ENCODE measurements at places on chromosomes 3 and 15.

DNA sequence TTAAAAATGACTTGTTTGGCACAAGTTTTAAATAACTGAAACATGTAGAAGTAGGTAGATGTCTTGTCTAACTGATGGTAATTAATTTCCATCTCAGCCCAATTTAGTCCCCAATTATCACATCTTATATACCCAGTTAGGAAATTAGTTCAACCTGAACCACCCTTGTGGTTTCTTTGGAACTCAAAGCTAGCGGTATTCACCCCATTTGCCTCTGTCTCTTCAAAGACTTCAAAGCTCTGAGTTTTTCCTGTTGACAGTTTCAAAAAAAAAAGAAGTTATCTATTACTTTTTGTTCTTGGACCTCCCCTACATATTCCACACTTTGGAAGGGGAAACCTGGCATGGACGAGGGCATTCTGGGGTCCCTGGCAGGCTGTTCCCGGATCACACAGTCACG, 236.5 kb downstream of the KCNMB2 start:
- no peak for DNase-seq

- DNase-seq: no peak
Measured at GRCh38 chr3:45884368-45885201, 1.8 kb upstream of the CCR9 start.

- DNase-seq: no peak
Measured at GRCh38 chr3:119898478-119899191, 116.7 kb downstream of the NR1I2 start.

DNA sequence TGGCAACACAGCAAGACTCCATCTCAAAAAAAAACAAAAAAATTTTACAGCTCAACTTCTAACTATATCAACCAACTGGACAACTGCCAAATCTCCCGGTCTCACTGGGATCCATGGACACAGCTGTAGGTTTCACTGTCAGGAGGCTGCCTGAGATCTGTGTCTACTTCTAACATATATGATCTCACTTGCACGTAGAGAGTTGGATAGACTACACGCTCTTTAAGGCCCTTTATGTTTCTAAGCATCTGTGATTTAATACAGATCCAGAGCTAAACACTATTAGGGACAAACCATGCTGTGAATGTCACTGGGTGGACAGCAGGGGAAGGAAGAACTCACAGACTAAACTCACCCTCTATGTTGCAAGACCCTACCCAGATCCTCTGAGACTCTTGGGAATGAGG, 13.0 kb upstream of the APOD start:
- no peak for DNase-seq

GRCh38 chr15:42038401-42038800, 17.6 kb upstream of the PLA2G4E start:
- no peak for DNase-seq

DNA sequence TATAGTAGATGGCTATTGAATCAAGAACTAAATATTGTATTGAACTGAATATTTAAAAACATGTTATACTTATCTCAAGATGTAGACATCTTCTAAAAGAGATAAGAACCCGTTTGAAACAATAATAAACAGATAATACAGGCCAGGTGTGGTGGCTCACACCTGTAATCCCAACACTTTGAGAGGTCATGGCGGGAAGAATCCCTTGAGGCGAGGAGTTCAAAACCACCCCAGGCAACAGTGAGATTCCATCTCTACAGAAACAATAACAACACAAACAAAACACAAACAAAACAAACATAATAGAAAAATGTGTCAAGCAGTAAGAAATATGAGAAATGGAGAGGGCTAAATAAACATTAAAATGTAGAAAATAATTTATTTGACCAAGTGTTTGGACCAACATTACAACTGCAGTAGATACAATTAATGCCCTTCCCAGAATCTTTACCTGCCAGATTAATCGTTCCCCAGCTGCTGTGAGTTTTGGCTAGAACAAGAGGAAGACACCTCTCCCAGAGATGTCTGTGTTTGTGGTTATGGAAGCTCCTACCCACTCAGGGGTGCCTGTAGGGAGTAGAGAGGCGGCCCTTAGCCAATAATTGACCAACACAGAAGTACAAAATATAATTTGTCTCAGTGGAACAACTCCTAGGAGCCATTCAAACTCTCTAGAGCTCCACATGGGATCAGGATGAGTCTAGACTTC, 111.9 kb upstream of the AGTR1 start:
- no peak for DNase-seq

GRCh38 chr15:66720206-66721010, 18.4 kb downstream of the SMAD6 start:
- no peak for DNase-seq

Data from glutamatergic neuron (in vitro differentiated cells).